Hematopoietic multipotent progenitor cell treated with erythropoietin and hydrocortisone succinate and interleukin-3 and kit ligand, for 8 days (in vitro differentiated cells): ENCODE measurements at places on chromosomes 6 and 20.
A peak's percentile ranks its signal among the peaks of the same experiment; 100 is the strongest.

DNA sequence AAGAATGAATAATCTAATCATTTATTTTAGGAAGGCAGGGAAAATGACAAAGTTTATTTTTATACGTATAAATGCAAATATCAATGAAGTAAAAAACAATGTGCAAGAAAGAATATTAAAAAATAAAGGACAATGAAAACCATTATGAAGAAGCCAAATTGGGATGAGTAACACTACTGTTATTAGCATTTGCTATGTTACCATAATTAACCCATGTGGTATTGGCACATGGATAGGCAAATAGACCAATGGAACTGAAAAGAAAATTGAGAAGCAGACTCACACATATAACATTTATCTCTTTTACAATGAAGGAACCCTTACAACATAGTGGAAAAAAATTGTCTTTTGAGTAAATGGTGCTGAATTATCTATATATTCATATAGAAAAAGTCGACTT is 214.6 kb downstream of the CLVS2 start:
- DNase-seq = no peak

- DNase-seq = no peak
These were observed 1.8 kb upstream of the HEBP2 start for GRCh38 chr6:138401960-138402837.

- no peak for DNase-seq
These were observed 279.7 kb downstream of the CDH4 start for GRCh38 chr20:61531553-61532345.

DNA sequence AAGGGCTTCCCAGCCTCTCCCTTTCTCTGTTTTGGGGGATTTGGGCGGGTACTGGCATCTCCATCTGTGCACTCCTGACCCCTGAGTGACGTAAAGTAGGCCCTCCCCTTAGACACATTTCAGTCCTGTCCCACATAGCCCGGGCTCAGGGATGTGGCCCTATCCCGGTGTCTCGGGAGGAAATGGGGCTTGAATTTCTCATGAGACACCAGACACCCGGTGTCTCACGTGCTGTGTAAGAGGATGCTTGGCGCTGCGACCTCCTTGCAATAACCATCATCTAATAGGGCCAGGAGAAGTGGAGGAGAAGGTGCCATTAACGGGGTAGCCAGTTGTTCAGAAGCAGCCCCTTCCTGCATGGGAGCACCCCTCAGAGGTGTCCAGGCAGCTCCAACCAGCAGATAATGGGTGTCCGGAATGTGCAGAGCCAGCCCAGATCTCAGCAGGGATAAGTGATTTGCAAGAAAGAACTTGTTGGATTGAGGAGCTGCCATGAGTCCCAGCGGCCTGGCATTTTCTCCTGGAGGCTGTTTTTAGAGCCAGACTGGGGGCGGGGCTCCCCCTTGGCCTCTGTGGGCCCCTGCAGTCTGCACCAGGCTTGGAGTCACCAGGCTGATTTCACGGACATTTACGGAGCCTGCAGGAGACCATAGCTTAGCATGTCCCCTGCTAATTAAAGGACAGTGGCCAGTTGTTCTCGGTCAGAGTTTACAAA is 372.0 kb downstream of the PREX1 start:
- DNase-seq = no peak

DNA sequence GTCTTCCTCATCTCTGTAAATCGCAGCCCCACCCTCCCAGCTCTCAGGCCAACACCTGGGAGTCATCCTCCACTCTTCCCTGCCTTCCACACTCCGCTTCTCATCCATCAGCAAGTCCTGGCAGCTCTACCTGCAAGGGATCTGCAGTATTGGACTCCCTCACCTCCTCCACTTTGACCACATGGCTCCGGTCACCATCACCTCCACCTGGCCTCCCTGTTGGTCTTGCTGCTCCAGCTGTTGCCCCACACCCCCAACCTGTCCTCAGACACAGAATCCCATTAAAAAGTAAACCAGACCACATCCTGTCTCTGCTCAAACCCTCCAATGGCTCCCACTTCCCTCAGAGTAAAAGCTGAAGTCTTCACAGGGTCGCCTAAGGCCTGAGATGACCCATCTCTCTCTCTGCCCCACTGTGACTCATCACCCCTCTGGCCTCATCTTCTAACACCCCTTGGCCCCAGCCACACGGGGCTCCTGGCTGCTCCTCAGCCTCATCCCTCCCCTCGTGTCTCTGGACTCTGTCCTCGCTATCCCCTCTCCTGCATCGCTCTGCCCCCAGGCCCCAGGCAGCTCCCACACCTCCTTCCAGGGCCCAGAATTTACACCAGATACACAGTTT is 185.1 kb upstream of the SULF2 start:
- DNase-seq = no peak

DNA sequence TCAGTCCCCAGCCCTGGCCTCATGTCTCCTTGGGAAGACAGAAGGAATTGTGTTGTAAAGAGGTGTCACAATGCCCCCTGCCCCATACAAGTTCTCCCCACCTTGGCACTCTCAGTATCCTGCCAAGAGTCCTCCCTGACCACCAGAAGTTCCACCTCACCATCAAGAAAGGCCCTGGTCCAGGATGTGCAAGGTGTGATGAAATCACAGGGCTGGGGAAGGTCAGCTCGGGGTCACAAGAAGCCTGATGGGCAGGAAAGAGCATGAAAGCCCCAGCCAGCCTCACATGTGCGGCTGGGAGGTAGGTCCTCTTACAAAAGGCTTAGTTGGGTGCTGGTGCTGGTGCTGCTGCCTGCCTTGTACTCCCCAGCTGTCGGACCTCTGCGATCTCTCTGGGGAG is 12.9 kb upstream of the C6orf132 start:
- DNase-seq = no peak

DNA sequence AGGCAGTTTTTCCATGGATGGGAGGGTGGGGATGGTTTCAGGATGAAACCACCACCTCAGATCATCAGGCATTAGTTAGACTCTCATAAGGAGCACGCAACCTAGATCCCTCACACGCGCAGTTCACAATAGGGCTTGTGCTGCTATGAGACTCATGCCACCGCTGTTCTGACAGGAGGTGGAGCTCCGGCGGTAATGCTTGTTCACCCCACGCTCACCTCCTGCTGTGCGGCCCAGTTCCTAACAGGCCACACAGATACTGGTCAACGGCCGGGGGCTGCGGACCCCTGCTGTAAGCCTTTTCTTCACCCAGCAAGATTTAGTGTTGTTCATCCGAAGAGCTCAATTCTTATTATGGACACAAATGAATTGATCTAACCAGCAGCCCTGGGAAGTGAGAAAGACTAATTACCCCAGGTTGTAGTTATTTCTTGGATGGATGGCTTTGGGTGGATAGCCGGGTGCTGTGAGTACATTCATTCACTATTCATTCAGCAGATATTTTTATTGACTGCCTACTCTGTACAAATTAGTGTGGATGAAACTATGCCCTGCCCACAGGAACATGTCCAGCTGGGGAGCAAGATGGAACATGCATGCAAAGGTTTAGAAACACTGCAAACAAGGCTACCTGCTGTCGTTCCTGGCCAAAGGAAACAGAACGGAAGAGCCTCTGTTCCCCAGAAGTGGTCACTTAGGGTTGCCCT is 57.2 kb downstream of the RIOK1 start:
- no peak for DNase-seq

- DNase-seq = no peak
These were observed 183.6 kb downstream of the COL9A1 start for GRCh38 chr6:70119218-70119835.

- DNase-seq = peak; percentile 9
These were observed 195.0 kb upstream of the CEP162 start for GRCh38 chr6:84422380-84422968.

- no peak for DNase-seq
These were observed 37.6 kb downstream of the NDUFAF5 start for GRCh38 chr20:13822459-13822858.

- DNase-seq = no peak
These were observed 49.2 kb upstream of the CST5 start for GRCh38 chr20:23928788-23929187.

GRCh38 chr20:39897058-39897457 is 792.0 kb downstream of the MAFB start:
- DNase-seq = no peak

GRCh38 chr20:62967628-62968351 is 15.3 kb downstream of the SLC17A9 start:
- DNase-seq = no peak

- peak; percentile 22 for DNase-seq
These were observed 15.5 kb upstream of the CLDN20 start for GRCh38 chr6:155248008-155249001.

DNA sequence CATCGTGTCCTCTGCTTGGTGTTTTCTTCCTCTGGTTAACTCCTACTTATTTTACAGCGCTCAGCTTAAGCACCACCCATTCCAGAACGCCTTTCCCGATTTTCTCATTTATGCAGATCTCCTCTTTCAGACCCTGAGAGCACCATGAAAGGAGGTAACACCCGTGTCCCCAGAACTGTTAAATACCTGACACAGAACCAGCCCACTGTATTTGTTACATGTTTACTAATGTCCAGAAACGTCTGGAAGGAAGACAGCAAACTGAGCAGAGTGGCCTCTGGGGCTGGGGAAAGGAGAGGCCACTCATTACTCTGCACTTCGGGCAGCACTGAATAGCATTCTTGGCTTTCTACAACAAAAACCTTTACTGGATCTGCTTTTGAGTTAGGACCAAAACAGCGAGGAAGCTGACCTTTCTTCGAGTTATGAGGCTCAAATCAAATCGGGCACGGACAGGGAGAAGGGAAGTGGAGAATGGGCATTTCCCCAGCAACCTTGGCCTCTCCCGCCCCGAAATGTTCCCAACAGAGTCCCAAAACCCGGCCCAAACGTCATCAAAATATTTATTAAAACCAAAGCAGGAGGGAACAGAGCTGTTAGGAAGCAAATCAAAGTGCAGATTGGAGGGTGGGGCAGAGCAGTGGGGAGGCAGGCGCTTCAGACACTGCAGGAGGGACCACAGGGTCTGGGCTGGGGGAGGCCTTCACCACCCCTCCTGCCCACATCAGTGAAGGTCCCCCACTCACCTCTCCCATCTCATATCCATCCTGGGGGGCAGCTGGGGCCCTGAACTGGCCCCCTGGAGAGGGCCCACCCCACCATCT is 1.1 kb upstream of the NECAB3 start:
- no peak for DNase-seq

GRCh38 chr20:56005389-56005715 is at the start of gene CBLN4:
CBLN4 (minus strand) TSS chr20:56005519; CDS start chr20:56004171, 1,348 bp downstream.
- no peak for DNase-seq

DNA sequence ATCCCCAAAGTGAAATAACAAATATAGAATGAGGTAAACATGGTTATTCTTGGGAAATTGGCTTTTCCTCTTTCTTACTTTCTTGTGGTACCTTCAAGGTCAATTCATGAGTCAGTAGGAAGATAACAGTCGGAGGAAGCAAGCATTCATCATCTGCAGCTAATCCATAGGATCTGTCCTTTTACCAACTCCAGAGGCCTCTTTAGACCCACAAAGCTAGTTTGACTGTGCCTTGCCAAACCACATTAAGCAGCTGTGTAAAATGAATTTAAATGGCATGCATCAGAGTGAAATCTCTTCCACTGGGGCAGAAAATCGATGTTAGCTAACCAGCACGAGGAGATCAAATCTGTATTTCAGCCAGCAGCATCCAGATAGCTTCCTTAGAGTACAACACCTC is 171.3 kb downstream of the TMEM242 start:
- no peak for DNase-seq

DNA sequence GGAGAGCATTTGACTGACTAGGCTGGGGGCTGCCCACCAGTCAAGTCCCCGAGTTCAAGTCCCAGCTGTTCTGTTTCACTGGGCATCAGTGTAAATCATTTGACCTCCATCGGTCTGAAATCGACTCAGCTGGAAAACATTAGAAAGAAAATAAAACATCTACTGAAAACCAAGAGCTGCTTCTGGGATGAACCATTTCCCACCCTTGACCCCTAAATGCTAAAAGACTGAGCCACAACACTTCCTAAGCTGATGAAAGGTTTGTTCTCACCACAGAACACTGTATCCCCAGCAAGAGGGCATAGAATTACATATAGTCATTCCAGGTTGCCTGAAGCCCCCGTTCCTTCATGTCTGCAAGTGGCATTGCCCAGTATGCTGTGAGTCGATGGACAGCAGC is 237.0 kb upstream of the TAB2 start:
- DNase-seq = no peak

DNA sequence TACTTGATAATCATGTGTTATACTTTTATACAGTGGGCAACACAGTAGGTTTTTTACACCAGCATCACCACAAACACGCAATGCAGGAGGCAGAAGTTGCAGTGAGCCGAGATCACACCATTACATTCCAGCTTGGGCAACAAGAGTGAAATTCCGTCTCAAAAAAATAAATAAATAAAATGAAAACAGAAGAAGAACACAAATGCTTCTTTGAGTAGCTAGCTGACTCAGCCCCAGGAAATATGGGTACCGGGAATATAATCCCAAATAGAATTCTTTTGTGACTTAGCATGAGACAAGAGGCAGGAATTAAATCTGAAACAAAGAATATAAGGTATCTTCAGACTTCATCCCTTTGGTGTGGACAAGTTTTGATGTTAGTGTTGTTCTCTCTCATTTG is 164.2 kb upstream of the ATXN1 start:
- DNase-seq = no peak

- DNase-seq = no peak
These were observed 20.7 kb downstream of the DIDO1 start for GRCh38 chr20:62905536-62906117.

GRCh38 chr6:3176562-3177355 is 19.4 kb upstream of the TUBB2A start:
- DNase-seq = no peak

DNA sequence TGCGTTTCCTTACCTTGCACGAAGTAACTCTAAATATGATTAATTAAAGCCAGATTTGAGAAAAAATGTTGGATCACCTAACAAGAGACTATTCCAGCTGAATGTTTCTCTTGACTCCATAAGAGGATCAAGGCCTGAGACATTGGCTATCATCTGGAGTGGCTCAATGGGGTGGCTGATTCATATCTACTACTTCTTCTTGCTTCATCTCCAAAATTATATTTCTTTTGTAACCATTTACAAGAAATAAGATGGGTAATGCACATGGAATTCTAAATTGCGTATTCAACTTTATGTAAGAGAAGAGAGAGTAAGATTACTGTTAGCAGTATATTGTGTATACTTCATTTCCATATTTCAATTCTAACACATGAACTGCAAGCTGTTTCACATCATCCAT is 819.0 kb upstream of the EYS start:
- no peak for DNase-seq

DNA sequence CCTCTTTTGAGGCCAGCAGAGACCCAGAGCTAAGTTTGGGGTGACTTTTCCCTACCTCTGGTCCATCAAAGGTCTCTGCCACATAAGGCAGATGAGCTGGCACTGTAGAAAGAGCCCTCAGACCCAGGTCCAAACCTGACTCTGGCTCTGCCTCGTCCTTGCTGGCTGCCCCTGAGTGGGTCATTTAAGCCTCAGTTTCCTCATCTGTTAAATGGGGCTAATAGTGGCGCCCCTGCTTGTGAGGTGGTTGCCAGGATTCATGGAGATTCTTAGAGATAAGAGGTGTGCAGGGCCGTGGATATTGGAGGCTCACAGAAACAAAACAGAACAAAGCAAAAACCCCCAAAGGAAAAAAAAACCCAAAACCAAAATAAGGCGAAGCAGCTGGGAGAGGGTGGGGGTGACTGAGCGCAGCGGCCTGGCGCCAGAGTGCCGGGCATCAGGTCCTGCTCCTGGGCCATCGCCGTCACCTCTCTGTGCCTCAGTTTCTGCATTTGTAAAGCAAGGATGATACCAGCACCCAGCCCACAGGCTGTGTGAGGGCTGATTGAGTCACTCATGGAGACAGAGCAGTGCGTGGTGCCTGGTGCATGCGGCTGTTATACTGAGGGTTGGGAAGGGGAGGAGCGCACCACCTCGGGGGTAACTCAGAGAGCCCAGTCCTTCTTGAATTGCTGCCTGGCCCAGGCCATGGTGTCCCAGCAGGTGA is 133.8 kb upstream of the PTPN1 start:
- DNase-seq = no peak
